ELF-1 (cell line): ENCODE measurements at places on chromosomes 7 and 10.

- DNase-seq: no peak
These were observed 483.9 kb downstream of the AUTS2 start for GRCh38 chr7:70082099-70082611.

GRCh38 chr7:116518961-116519360, 5.9 kb upstream of the CAV1 start:
- no peak for DNase-seq

- DNase-seq: no peak
These were observed 458.3 kb downstream of the PTPRN2 start for GRCh38 chr7:158129037-158130022.

GRCh38 chr7:130650611-130651120, 17.9 kb downstream of the COPG2 start:
- DNase-seq: no peak

DNA sequence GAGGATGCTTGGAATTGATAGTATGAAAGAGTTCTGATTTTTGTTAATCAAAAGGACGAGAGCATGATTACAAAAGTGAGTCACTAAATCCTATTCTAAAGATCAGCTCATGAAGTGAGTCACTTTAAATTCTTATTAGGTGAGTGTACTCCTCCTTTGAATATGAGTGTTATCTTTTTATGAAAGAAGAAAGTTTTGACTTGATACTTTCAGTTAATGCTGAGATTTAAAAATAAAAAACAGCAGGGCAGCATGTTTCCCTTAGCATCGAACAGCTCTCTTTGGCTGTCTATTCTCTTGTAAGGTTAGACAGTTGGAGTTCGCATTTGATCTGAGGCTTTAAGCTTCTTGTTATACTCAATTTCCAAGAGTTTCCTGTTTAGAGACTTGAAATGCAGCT, 222.0 kb downstream of the TWIST1 start:
- no peak for DNase-seq

- DNase-seq: no peak
These were observed 78.3 kb upstream of the DIP2C start for GRCh38 chr10:767794-768193.

DNA sequence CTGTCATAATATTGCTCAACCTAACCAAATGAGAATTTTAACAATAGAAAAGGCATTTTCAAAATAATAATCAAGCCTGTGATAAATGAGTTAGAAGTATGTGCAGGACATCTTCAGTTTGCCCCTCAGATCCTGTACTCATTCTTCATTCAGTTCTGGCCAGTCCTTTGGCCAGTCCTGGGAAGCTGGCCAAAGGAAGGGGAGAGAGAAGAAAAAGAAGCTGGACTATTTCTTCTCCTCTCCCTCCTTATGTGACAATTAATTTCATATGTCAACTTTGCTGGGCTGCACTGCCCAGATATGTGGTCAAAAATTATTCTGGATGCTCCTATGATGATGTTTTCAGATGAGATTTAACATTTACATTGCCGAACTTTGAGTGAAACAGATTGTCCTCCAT, 31.6 kb upstream of the ITGB8 start:
- DNase-seq: no peak

- DNase-seq: no peak
These were observed 15.6 kb downstream of the SMURF1 start for GRCh38 chr7:99128076-99128950.

GRCh38 chr10:113689057-113689456, 9.3 kb downstream of the CASP7 start:
- no peak for DNase-seq

- no peak for DNase-seq
These were observed 32.0 kb upstream of the NPFFR1 start for GRCh38 chr10:70315815-70316214.

- DNase-seq: peak; percentile 10
These were observed 83.6 kb downstream of the CD36 start for GRCh38 chr7:80721883-80722615.

DNA sequence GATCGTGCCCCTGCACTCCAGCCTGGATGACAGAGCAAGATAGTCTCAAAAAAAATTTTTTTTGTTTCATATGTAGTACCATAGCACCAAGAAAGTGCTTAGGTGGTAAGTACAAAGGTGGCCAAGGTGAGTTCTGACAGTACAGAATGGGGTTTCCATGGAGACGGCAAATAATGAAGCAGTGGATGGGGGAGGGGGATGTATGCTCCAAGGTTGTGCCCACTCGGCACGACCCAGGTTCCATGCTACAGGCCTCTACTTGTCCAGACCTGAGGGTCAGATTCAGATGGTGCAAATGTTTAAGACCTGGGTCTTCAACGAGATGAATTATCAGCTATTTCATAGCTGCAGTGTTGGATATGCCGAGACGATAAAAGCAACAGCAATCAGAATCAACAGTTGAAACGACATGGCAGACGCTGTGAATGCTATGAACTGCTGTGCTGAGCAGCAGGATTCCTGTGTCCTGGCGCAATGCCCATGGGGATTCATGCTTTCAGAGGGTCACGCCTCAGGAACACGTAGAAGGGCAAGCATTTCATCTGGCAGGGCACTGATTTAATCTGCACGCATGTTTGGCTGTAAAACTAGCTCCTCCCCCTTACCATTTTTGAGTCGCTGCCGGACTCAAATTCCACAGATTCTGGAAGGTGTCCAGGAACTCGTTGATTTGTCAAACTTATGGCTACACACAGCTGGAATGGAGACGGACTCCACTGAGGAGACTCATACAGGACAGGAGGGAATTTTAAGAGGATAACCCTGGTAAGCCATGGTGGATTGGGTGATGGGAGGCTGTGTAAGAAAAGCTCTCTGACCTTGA, 256.5 kb downstream of the FRMD4A start:
- DNase-seq: no peak

DNA sequence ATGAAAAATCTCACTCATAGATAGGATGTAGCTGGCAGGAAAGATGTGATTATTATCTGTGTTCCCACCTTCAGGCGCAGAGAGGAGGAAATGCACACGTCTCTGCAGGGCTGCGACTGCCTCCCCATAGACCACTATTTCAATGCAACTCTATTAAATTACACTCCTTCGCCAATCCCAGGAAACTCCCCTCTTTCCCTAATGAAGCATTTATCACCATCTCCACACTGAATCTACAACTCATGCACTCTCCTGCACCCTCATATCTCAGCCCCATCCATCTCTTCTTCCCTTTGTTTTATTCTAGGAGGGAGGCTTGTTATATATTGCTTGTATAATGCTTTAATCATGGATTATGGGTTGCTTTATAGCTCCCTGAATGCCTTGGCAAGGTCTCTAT, 101.8 kb upstream of the RELN start:
- DNase-seq: no peak

DNA sequence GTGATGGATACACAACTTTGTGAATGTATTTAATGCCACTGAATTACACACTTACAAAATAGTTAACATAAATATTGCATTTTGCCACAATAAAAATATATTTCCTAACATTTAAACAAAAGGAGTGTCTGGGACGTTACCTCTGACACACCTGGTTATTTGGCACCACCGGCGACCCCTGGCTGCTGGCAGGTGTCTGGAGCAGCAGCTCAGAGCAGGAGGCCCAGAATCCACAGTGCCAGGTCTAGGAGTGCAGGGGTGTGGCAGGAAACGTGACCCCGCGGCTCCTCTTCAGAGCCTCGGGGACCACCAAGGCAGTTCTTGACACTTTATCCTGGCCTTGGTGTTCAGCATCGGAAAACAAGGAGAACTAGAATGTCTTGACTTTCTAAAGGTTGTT, 46.3 kb downstream of the MGMT start:
- peak; percentile 13 for DNase-seq

DNA sequence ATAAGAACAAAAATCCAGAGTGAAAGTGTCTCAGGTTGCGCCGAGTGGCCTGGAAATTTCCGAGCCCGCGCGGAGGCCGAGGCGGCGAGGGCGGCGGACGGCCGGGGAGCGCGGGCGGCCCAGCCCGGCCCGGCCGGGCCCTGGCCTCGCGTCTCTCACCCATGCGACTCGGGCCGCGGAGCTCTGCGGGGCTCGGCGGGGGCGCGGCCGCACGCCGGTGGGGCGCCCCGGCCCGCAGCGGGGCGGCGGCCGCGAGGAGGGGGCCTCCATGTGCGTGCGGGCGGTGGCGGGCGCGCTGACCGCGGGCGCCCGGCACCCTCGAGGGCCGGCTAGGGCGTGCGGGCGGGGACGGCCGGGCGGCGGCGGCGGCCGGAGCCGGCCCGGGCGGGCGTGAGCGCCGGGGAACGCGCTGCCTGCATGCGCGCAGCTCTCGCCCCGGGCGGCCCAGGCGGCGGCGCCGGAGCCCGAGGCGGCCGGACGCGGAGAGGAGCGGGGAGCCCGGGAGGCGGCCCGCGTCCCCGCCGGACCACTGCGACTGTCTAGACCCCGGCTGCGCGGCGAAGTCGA, 302 bp upstream of the EN2 start:
- DNase-seq: no peak

GRCh38 chr10:17731331-17732020, 20.5 kb upstream of the TMEM236 start:
- no peak for DNase-seq

- no peak for DNase-seq
These were observed 495.1 kb downstream of the RPS24 start for GRCh38 chr10:78528749-78529204.

GRCh38 chr10:102552533-102552932, 48.8 kb downstream of the SUFU start:
- DNase-seq: no peak

- DNase-seq: no peak
These were observed 59.8 kb downstream of the LHPP start for GRCh38 chr10:124521429-124521871.

- no peak for DNase-seq
These were observed 62.3 kb downstream of the TFPI2 start for GRCh38 chr7:93828260-93828659.
